ENCODE measurements at places on chromosomes 16 and 17. TPM values are rescaled to one million over a fixed set of nuclear protein-coding genes. Genes with fewer than 3 reads are reported as not detected.

SLC47A1 gene
- not detected for total RNA-seq

MYH2 gene
- total RNA-seq, result not detected

SPN gene
- total RNA-seq, result 351 TPM

DNA sequence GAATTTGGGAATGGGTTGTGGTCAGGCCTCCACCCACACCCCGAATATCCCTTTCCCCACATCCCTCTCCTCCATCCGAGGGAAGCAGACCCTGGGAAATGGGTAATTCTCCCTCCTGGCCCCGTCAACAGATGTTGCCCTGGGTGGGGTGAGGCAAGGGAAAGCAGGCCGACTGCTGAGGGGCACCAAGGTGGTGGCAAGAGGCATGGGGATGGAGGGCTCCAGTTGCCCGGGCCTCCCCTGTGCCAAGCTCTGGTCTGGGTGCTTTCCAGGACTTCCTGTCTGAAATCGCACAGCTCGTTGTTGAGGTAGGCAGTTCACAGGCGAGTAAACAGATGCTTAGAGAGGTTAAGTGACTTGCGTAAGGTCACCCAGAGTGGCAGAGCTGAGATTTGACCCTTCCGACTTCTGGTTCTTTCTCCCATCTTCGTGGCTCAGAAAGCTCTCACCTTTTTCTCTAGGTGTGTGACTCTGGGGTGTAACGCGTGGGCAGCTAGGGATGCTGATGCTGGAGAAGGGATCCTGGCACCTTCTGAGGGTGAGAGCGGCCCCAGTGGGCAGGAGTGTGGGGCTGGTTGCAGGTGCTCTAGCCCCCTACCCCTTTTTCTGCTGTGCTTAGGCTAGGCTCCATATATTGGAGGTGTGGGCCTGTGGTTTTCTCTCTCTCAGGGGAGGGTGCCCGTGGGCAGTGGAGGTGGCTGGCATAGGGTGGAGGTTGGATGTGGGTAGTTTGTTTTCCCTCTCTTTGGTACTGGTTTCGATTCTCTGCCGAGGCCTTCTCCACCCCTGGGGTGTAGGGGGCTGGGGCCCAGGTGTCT is 17.2 kb downstream of the RARA start:
- peaks cover 42% of the 10 kb centered on the region for H3K36me3 ChIP-seq
- DNase-seq, result peak; percentile 70
- peak overlapping the region; percentile 96 for H3K27ac ChIP-seq
- H3K4me3 ChIP-seq, result peak overlapping the region; percentile 80

DNA sequence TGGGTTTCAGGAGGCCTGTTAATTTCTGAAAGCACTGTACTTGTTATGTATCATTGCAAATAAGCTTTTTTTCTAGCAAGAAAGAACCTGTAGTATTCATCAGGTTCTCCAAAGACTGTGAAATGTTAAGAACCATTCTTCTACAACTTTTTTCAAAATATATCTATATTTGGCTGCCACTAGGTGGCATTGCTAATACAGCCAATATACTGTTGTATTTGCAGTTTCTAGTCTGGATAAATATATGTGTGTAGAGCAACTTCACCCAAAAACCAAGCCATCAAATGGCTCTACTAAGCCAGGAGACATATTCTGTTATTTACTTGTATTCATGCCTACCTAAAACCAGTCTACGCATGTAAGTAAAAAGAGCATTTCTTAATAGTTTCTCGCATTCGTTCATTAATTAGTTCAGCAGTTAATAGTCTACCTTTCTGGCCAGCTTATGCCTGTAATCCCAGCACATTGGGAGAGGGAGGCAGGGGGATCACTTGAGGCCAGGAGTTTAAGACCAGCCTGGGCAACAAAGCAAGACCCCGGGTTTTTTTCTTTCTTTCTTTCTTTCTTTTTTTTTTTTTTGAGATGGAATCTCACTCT is 39.5 kb downstream of the VMP1 start:
- H3K27me3 ChIP-seq, result no peaks in the 10 kb centered on the region
- no peak overlapping the region for H3K27ac ChIP-seq
- H3K4me1 ChIP-seq, result peaks cover 25% of the 10 kb centered on the region
- DNase-seq, result peak; percentile 46

GRCh38 chr16:89828199-89828869 is at the start of gene SPIRE2:
Gene SPIRE2, plus strand, starts transcription at chr16:89828475. Its CDS starts 76 bp downstream, at chr16:89828551.
- peaks cover 20% of the 10 kb centered on the region for H3K27me3 ChIP-seq
- H3K27ac ChIP-seq, result no peak within 1 kb of the TSS
- H3K4me3 ChIP-seq, result peak within 1 kb of the TSS; percentile 60
- no peaks in the 10 kb centered on the region for H3K36me3 ChIP-seq
- peaks cover 6% of the 10 kb centered on the region for H3K4me1 ChIP-seq

GRCh38 chr16:75589306-75589705 is 23.1 kb downstream of the GABARAPL2 start:
- H3K36me3 ChIP-seq, result peaks cover 5% of the 10 kb centered on the region
- DNase-seq, result no peak
- no peaks in the 10 kb centered on the region for H3K27me3 ChIP-seq
- no peak overlapping the region for H3K27ac ChIP-seq

GRCh38 chr17:59506894-59507726 is 58.3 kb upstream of the DHX40 start:
- no peaks in the 10 kb centered on the region for H3K36me3 ChIP-seq
- H3K4me1 ChIP-seq, result no peaks in the 10 kb centered on the region
- DNase-seq, result no peak

DNA sequence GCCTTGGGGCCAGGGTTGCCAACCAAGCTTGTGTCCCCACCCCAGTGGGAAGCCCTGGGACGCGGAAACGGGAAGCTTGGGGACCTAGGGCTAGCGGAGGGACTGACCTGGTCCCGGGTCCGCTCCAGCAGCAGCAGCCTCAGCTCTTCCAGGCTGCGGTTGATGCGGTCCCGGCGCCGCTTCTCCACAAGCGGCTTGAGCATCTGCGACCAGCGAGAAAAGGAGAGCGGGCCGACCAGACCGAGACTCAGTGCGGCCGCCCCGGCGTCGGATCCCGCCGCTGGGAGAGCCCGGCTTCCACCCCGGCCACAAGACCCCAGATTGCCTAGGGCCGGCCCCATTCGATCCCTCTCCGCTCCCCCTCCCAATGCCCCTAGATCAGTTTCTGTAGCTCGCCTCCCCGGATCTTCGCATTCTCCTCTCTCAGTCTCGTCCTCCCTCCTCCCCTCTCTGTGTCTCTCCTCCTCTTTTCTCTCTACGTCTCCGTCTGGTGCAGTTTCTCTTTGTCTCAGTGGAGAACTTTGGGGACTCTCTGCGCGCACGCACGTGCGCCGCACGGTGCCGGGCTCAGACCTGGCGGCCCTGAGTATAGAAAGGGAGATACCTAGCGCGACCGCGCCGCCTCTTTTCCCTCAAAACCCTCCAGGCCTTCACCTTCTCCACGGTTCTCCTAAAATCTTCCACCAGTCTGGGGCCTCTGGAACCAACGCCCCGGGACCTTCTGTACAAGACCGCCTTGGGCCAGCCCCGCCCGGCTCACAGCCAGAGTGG is 797 bp downstream of the HES7 start:
- peaks cover 77% of the 10 kb centered on the region for H3K4me1 ChIP-seq
- H3K27ac ChIP-seq, result peak overlapping the region; percentile 3
- H3K36me3 ChIP-seq, result peaks cover 3% of the 10 kb centered on the region
- peaks cover 52% of the 10 kb centered on the region for H3K27me3 ChIP-seq
- H3K4me3 ChIP-seq, result peak overlapping the region; percentile 86
- DNase-seq, result peak; percentile 42
